ENCODE measurements at places on chromosomes 7 and 10. TPM values are rescaled to one million over a fixed set of nuclear protein-coding genes. Genes with fewer than 3 reads are reported as not detected.

ASIC3 gene
- total RNA-seq: not detected

LIPK gene
- total RNA-seq: not detected

ZNF488 gene
- total RNA-seq: 0.09 TPM

HSPA14 gene
- total RNA-seq: 10.2 TPM

OLAH gene
- total RNA-seq: 0.09 TPM

TEX36 gene
- not detected for total RNA-seq

RADIL gene
- 1.0 TPM for total RNA-seq

CALCR gene
- total RNA-seq: not detected

GSTO2 gene
- 0.66 TPM for total RNA-seq

PTPN20 gene
- total RNA-seq: not detected

ACSL5 gene
- total RNA-seq: 12.6 TPM

CCDC3 gene
- total RNA-seq: 2.2 TPM

ARHGEF35 gene
- 0.56 TPM for total RNA-seq

TAS2R4 gene
- 0.90 TPM for total RNA-seq

FXYD4 gene
- not detected for total RNA-seq

NUTM2A gene
- 0.19 TPM for total RNA-seq

IRF5 gene
- 0.28 TPM for total RNA-seq

RSU1 gene
- total RNA-seq: 44.2 TPM

TMEM254 gene
- total RNA-seq: 4.1 TPM

FAM25C gene
- not detected for total RNA-seq

SPRN gene
- under 0.01 TPM for total RNA-seq

KBTBD2 gene
- total RNA-seq: 48.8 TPM

NOS3 gene
- total RNA-seq: 54.8 TPM

ZNF117 gene
- 7.8 TPM for total RNA-seq

FZD8 gene
- 33.4 TPM for total RNA-seq

CALML3 gene
- total RNA-seq: not detected

GRM3 gene
- not detected for total RNA-seq

RTKN2 gene
- total RNA-seq: 0.09 TPM

EMX2 gene
- under 0.01 TPM for total RNA-seq
